Activated CD4-positive, alpha-beta memory T cell treated with anti-CD3 and anti-CD28 coated beads for 36 hours (primary cell): ENCODE measurements at places on chromosomes 11 and 22. TPM values are rescaled to one million over a fixed set of nuclear protein-coding genes. Genes with fewer than 3 reads are reported as not detected.

OR4D5 gene
- total RNA-seq: not detected

ST14 gene
- total RNA-seq: not detected

ASCL2 gene
- 1.5 TPM for total RNA-seq

OR8D4 gene
- total RNA-seq: not detected

DNA sequence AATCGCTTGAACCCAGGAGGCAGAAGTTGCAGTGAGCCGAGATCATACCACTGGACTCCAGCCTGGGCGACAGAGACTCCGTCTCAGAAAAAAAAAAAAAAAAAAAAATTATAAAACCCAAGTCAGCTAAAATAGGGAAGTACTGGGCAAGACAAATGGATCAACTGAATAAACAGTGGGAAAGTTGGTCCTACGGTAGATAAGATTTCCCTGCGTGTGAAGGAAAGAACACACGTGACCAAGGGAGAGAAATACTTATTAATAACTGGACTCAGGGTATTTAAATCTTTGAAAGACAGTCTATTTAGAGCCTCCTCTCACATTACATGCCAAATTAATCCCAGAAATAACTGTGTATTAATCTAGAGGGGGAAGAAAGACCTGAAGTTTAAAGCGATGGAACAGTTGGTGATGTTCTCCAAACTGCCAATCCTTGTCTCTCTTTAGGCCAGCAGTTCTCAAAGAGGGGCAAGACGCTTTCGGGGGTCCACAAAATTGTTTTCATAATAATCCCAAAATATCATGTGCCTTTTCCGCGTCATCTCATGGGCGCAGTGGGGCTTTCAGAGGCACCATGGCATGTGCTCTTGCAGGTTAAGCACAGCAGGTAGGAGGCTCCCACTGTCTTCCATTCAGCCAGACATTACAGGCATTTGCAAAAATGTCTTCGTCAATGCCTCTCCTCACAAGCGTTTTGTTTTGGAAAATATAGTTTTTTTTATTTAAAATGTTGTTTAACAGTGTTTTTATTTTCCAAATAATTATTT, 6.6 kb downstream of the RTL6 start:
- no peak overlapping the region for H3K4me3 ChIP-seq
- H3K27me3 ChIP-seq: no peaks in the 10 kb centered on the region
- DNase-seq: no peak
- H3K4me1 ChIP-seq: peaks cover 27% of the 10 kb centered on the region

DNA sequence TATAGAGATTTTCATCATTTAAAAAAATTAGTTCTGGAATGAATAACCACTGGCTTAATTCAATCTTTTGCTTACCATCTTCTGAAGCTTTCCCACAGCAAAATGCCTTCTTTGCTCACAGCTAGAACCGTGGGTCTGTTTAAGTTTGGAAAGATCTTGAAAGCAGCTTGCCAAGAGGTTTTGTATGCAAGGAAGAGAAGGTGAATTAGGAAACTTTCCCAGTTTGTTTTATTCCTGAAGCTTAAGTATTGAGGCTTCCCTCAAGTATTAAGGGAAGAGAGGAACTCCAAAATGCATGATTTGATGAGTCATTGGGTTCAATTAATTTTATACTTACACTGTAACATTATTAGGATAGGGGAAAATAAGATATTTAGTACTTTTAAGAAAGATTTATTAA, 1.9 kb upstream of the ARHGEF12 start:
- DNase-seq: no peak
- H3K4me3 ChIP-seq: no peak overlapping the region
- peaks cover 30% of the 10 kb centered on the region for H3K27me3 ChIP-seq
- H3K27ac ChIP-seq: no peak overlapping the region
- peaks cover 21% of the 10 kb centered on the region for H3K4me1 ChIP-seq

DNA sequence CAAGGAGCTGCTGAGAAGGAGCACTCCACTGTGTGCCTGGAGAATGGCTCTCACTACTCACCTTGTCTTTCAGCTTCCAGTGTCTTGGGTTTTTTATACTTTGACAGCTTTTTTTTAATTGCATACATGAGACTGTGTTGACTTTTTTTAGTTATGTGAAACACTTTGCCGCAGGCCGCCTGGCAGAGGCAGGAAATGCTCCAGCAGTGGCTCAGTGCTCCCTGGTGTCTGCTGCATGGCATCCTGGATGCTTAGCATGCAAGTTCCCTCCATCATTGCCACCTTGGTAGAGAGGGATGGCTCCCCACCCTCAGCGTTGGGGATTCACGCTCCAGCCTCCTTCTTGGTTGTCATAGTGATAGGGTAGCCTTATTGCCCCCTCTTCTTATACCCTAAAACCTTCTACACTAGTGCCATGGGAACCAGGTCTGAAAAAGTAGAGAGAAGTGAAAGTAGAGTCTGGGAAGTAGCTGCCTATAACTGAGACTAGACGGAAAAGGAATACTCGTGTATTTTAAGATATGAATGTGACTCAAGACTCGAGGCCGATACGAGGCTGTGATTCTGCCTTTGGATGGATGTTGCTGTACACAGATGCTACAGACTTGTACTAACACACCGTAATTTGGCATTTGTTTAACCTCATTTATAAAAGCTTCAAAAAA, 72.6 kb downstream of the NCAPD3 start:
- H3K4me3 ChIP-seq: no peak overlapping the region
- H3K27ac ChIP-seq: peak overlapping the region; percentile 49
- no peaks in the 10 kb centered on the region for H3K4me1 ChIP-seq
- peaks cover 47% of the 10 kb centered on the region for H3K36me3 ChIP-seq
- no peak for DNase-seq

DNA sequence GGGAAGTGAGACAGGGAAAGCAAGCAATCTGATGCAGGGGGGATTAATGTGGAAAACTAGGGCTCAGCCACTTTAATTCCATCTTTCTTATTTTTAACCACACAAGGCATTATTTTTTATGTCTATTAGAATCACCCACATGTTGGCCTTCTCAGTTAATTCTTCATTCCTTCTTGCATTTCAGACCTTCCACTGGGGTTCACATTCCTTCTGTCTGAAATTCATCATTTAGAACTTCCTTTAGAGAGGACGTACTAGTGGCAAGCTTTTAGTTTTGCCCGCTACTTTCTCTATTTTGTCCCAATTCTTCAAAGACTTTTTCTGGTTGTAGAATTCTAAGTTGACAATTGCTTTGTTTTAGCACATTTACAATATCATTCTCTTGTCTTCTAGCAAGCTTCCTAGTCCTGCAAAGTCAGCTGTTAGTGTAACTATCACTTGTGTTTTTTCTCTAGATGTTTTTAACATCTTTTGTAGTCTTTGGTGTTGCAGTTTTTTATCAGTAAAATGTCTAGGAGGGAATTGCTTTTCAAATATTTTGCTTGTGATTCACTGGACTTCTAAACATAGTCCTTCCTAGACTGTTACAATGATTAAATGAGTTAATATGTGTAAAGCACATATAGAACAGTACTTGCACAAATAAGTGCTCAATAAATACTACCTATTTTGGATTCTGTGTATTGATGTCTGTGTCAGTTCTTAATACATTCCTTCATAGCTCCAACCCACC, 5.5 kb upstream of the NNMT start:
- H3K4me3 ChIP-seq: no peak overlapping the region
- no peaks in the 10 kb centered on the region for H3K4me1 ChIP-seq
- H3K27me3 ChIP-seq: peaks cover 7% of the 10 kb centered on the region

- H3K4me1 ChIP-seq: no peaks in the 10 kb centered on the region
- no peaks in the 10 kb centered on the region for H3K27me3 ChIP-seq
- H3K4me3 ChIP-seq: no peak overlapping the region
- no peak overlapping the region for H3K27ac ChIP-seq
- H3K36me3 ChIP-seq: no peaks in the 10 kb centered on the region
These were observed 130.1 kb downstream of the SOX6 start for GRCh38 chr11:16226245-16226644.

DNA sequence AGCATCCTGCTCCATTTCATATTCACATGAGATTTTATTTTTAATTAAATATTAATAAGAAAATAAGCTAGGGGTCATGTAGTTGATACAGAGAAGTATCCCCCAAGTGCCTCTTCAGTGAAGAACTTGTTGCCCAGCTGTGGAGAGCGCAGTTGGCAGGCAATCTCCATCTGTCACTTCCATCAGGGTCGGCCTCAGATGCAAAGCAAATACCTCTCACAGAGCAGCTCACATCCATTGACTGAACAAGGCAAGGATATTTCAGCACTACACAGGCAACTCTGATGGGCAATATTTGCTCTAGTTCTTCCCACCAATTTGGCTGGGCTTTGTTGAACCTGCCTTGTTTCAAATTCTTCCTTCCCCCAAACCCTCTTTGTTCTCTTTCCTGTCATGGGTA, 129.4 kb downstream of the NOX4 start:
- H3K36me3 ChIP-seq: no peaks in the 10 kb centered on the region
- H3K27ac ChIP-seq: no peak overlapping the region
- H3K27me3 ChIP-seq: no peaks in the 10 kb centered on the region
- no peak for DNase-seq
- H3K4me3 ChIP-seq: no peak overlapping the region

DNA sequence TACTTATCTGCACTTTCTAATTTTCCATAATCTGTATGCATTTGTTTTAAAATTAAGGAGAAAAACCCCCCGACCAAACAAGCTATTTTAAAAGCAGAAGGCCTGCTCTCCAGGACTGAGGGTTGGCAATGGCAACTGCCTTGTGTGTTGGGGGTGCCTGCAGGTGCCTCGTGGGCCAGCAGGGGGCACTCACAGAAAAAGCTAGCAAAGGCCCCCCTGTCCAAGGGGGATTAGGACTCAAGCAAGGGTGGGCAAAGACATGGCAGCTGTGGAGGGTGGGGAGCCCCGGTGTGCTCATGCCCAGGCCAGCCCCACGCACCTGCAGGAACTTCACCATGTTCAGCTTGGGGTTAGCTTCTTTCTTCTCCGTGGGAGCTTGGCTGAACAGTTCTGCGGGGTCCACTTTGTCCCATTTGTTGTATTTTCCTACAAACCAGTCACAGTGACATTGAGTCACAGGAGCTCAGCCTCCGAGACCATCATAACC, 10.3 kb downstream of the TOP3B start:
- H3K36me3 ChIP-seq: peaks cover 28% of the 10 kb centered on the region
- H3K27me3 ChIP-seq: no peaks in the 10 kb centered on the region
- H3K4me3 ChIP-seq: no peak overlapping the region
- DNase-seq: peak; percentile 68
- H3K4me1 ChIP-seq: no peaks in the 10 kb centered on the region

- H3K27ac ChIP-seq: peak overlapping the region; percentile 33
- H3K36me3 ChIP-seq: no peaks in the 10 kb centered on the region
- peaks cover 32% of the 10 kb centered on the region for H3K4me1 ChIP-seq
- DNase-seq: peak; percentile 36
- peak overlapping the region; percentile 89 for H3K4me3 ChIP-seq
These were observed 1.9 kb downstream of the KCNQ1 start for GRCh38 chr11:2446590-2447252.

GRCh38 chr22:46861468-46862367, 99.3 kb downstream of the TBC1D22A start:
- peaks cover 14% of the 10 kb centered on the region for H3K36me3 ChIP-seq
- peaks cover 2% of the 10 kb centered on the region for H3K4me1 ChIP-seq
- H3K27me3 ChIP-seq: no peaks in the 10 kb centered on the region
